ENCODE measurements at places on chromosomes 3 and 15. TPM values are rescaled to one million over a fixed set of nuclear protein-coding genes. Genes with fewer than 3 reads are reported as not detected.

The ACSBG1 gene
- not detected for polyA plus RNA-seq

The ST8SIA2 gene
- polyA plus RNA-seq, result not detected

The PRR20G gene
- polyA plus RNA-seq, result not detected

The CCDC66 gene
- polyA plus RNA-seq, result 4.7 TPM

The GRAMD1C gene
- polyA plus RNA-seq, result 0.29 TPM

The GP5 gene
- polyA plus RNA-seq, result 0.12 TPM

The HAUS2 gene
- polyA plus RNA-seq, result 22.0 TPM

The PLCL2 gene
- polyA plus RNA-seq, result 32.5 TPM

The ESYT3 gene
- polyA plus RNA-seq, result not detected

The ABHD6 gene
- polyA plus RNA-seq, result 11.6 TPM

The SENP7 gene
- polyA plus RNA-seq, result 3.8 TPM

The TM6SF1 gene
- 35.4 TPM for polyA plus RNA-seq

The GOLGA6L4 gene
- not detected for polyA plus RNA-seq

The MAPKAPK3 gene
- polyA plus RNA-seq, result 252 TPM

The SEMA3F gene
- polyA plus RNA-seq, result not detected

The C3orf49 gene
- not detected for polyA plus RNA-seq

The NANOGP8 gene
- not detected for polyA plus RNA-seq

The RTP4 gene
- 6.6 TPM for polyA plus RNA-seq

The CFAP44 gene
- not detected for polyA plus RNA-seq

The SPTSSB gene
- polyA plus RNA-seq, result not detected

The RHCG gene
- not detected for polyA plus RNA-seq

The HES1 gene
- polyA plus RNA-seq, result 0.17 TPM

The TPRG1 gene
- 1.7 TPM for polyA plus RNA-seq

The MYZAP gene
- polyA plus RNA-seq, result 0.13 TPM

The SIDT1 gene
- polyA plus RNA-seq, result 4.0 TPM

The CACNA1D gene
- 1.2 TPM for polyA plus RNA-seq

The AADAC gene
- not detected for polyA plus RNA-seq

The STXBP5L gene
- not detected for polyA plus RNA-seq

The C3orf20 gene
- polyA plus RNA-seq, result 0.11 TPM

The ROPN1 gene
- not detected for polyA plus RNA-seq

The KY gene
- not detected for polyA plus RNA-seq

The SPINK8 gene
- not detected for polyA plus RNA-seq

The INKA1 gene
- 1.3 TPM for polyA plus RNA-seq

The RASL12 gene
- not detected for polyA plus RNA-seq

The TMEM108 gene
- not detected for polyA plus RNA-seq

The RBMS3 gene
- polyA plus RNA-seq, result not detected

The LAMB2 gene
- polyA plus RNA-seq, result 4.0 TPM

The GLCE gene
- polyA plus RNA-seq, result 6.2 TPM

The TRAT1 gene
- 0.33 TPM for polyA plus RNA-seq

The CMSS1 gene
- 2.2 TPM for polyA plus RNA-seq

The GOLGA6L7 gene
- polyA plus RNA-seq, result not detected
